NCI-H524 (cell line): ENCODE measurements at places on chromosomes 11 and 22.

DNA sequence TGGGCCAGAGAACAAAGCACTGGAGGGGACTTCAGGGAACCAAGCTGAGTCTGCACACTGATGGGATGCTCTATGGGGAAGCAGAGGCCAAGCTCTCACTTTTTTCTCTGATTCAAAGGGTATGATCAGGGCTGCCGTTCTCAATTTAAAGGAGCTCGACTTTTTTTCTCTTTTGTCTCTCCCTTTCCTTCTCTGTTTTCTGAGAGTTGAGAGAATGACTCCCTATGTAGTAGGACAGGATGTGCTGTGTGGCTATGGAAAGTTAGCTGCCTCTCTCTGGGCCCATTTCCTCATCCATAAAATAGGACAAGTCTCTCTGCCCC is 7.9 kb downstream of the ADORA2A start:
- DNase-seq = no peak

- no peak for DNase-seq
Observed at GRCh38 chr22:46045459-46046298, 68.7 kb upstream of the WNT7B start.

DNA sequence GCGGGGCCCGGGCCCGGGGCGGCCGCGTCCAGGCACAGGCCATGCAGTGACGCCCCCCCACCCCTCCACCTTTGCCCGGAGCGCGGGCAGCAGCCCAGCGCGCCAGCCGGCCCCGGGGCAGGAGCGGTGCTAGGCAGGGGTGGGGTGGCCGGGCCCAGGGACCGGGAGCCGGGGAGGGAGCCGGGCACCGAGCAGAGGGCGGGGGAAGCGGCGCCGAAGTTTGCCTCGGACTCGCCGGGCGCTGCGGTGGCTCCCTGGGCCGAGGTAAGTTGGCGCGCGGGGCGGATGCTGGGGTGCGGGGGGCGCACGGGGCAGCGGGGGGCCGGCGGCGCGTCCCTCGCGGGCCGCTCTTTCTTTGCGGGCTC is 332 bp downstream of the TEAD1 start:
- DNase-seq = no peak

- DNase-seq = no peak
Observed at GRCh38 chr22:20922141-20922751, 5.0 kb downstream of the CRKL start.

- DNase-seq = no peak
Observed at GRCh38 chr11:11141065-11141464, 212.0 kb downstream of the CSNK2A3 start.

DNA sequence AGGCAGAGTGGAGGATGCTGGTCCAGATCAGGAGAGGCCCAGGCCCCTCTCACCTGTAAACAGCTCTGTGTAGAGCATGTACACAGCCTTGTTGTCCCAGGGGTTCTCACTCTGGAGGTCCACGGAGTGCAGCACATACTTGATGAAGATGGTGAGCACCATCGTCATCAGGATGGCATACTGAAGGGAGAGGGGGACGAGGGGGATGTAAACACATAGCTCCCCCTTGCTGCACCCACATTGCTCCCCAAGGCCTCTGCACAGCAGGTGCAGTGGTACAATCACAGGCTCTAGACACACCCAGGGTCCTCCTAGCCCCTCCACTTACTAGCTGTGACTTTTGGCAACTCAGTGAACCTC is 2.9 kb downstream of the SYVN1 start:
- no peak for DNase-seq

- DNase-seq = no peak
Observed at GRCh38 chr22:30143265-30143664, 63.0 kb downstream of the HORMAD2 start.

DNA sequence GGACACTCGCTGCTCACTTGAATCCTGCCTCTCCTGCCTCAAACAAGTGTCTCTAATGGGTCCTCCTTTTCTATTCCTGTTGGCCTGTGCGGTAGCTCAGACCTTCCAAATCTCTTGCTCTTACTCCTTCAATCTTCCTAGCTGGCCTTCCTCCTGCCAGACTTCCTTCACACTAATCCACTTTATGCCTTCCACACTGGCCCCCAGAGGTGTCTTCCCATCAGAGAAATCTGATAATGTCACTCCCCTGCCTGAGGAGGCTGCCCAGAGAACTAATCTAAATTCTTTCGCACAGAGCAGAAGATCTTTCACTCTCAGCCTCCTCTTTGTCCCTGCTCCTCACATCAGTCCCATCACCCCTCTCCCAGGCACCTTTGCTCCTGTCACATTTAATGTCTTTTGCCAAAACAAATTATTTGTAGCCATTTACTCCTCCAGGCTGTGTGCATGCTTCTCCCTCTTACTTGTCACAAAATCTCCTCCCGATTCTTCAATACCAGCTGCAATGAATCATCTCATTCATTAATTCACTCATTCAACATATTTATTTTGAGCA is 175.7 kb downstream of the MAML2 start:
- DNase-seq = no peak

GRCh38 chr11:9142732-9143131 is 51.3 kb upstream of the SCUBE2 start:
- DNase-seq = no peak

GRCh38 chr11:46912526-46913150 is 5.7 kb downstream of the LRP4 start:
- no peak for DNase-seq

GRCh38 chr22:48371391-48371790 is 1456.3 kb downstream of the BRD1 start:
- no peak for DNase-seq

- no peak for DNase-seq
Observed at GRCh38 chr11:115060840-115061239, 382.5 kb downstream of the NXPE2 start.

- no peak for DNase-seq
Observed at GRCh38 chr22:28419919-28420318, 259.7 kb downstream of the TTC28 start.

DNA sequence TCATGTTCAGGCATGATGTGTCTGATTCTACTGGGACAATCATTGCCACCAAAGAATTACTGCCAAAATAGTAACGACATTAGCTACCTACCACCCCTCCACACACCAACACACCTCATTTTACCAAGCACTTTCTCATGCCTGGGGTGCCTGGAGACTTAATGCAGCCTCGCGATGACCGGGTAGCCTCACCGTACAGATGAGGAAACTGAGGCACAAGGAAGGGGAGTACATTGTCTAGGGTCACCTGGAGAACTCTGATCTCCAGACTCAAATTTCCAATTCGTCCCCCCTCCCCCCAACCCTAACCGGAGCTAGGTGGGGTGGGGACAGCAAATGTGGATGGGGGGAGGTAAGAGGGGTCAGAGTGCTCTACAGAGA is 2.7 kb upstream of the RTN4RL2 start:
- DNase-seq = no peak

- no peak for DNase-seq
Observed at GRCh38 chr11:93743291-93743690, 1.8 kb downstream of the C11orf54 start.

DNA sequence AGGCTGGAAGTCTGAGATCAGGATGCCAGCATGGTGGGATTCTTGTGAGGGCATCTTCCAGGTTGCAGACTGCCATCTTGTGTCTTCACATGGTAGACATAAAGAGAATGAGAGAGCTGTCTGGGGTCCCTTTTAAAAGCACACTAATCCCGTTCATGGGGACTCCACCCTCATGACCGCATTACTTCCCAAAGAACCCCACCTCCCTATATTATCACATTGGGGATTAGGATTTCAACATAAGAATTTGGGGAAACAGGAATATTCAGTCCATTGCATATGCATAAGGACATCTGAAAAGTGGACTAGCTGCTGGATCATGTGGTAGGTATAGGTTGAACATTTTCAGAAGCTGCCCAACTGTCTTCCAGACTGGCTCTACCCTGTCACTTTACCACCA is 33.1 kb upstream of the ADORA2A start:
- DNase-seq = no peak

GRCh38 chr11:129234978-129235377 is 42.9 kb upstream of the ARHGAP32 start:
- no peak for DNase-seq

DNA sequence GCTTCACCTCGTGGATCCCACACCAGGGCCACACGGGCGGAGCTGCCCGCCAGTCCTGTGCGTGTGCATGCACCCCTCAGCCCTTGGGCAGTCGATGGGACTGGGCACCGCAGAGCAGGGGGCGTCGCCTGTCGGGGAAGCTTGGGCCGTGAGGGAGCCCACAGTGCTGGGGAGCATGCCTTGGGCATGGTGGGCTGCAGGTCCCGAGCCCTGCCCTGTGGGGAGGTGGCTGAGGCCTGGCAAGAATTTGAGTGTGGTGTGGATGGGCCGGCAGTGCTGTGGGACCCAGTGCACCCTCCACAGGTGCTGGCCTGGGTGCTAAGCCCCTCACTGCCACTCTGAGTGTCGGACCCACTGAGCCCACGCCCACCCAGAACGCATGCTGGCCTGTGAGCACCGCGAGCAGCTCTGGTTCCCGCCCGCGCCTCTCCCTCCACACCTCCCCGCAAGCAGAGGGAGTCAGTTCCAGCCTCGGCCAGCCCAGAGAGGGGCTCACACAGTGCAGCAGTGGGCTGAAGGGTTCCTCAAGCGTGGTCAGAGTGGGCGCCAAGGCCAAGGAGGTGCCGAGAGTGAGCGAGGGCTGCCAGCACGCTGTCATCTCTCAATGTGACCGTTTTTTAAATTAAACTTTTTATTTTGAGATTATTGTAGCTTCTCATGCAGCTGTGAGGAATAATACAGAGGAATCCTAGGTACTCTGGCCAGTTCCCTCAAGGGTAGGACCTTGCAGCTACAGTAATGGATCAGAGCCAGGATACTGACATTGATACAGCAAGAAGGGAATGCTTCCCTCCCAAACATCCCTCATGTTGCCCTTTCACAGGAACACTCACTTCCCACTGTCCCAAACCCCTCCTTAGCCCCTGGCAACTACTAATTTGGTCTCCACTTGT is 127.7 kb downstream of the CRYBB2 start:
- DNase-seq = no peak

DNA sequence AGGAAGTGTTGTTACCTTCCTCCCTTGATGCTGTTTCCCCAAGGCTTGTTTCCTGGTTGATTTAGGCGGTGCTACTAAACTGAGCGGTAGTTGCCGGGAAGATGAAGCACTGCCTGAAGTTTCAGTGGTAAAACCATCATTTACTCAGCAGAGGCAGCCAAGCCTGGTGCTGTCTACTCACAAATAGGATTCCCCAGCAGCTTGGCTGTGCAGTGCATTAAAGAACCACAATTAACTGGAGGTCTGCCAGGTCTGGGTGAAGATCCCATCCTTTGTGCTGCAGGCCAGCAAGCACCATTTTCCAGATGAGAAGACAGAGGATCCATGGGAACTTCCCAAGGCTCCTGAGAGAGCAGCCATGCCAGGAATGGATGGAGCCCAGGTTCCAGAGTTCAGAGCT is 231.9 kb upstream of the E2F8 start:
- DNase-seq = no peak

DNA sequence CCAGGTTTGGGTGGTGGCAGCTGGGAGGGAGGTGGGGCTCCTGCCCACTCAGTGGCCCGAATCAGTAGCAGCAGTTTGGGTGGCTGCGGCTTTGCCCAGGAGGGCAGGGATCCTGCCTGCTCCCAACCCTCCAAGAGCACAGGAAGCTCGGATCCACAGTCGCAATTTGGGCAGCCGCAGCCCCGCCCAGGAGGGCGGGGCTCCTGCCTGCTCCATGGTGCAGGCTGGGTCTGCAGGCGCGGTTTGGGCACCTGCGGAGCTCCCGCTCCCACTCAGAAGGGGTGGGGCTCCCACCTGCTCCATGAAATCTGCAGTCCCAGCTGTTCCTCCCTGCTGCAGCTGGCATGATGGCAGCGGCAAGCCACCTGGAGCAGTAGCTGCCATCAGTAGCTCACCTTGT is 38.1 kb upstream of the CALCB start:
- peak; percentile 29 for DNase-seq

DNA sequence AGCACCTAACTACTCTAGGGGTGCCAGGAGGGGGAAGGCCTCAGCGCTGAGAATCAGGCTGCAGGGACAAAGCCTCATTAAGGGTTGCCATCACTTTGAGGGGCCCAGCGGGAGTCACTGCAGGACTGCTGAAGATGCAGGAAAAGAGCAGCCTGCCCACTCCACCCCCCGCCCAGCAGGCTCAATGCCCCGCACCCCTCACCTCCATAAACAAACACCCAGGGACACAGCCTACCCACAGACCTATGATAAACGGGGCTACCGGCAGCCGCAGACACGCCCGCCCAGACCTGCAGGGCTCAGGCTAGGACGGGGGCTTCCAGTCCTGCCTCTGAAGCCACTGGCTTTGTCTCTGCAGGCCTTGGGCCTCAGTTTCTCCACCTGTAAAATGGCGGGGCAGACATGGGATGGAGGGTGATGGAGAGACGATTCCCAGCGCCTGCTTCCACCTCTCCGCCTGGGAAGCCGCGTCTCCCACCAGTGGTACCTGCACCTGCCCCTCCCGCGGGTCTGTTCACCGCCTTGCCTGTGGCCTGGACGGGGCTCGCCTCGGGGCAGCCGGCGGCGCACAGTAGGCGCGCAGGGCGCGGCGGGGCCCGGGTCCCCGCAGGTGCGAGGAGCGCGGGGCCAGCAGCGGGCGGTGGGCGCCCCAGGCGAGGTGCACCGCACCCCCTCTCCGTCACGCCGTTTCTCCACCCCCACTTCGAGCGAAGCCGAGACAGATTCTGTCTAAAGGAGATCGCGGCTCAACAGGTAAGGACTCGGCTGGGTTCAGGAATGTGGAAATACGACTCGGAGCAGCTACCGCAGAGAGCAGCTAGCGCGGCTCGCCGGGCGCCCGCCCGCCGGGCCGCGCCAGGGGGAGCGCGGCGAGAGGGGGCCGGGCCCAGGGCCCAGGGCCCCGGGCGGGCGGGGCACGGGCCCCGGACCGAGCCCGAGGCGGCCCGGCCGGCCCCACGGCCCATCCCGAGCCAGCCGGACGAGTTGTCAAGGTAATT is 1.5 kb downstream of the WNT7B start:
- no peak for DNase-seq

GRCh38 chr11:102974552-102975280 is 19.2 kb upstream of the MMP13 start:
- no peak for DNase-seq

GRCh38 chr22:43928908-43929307 is 5.3 kb downstream of the PNPLA3 start:
- no peak for DNase-seq

DNA sequence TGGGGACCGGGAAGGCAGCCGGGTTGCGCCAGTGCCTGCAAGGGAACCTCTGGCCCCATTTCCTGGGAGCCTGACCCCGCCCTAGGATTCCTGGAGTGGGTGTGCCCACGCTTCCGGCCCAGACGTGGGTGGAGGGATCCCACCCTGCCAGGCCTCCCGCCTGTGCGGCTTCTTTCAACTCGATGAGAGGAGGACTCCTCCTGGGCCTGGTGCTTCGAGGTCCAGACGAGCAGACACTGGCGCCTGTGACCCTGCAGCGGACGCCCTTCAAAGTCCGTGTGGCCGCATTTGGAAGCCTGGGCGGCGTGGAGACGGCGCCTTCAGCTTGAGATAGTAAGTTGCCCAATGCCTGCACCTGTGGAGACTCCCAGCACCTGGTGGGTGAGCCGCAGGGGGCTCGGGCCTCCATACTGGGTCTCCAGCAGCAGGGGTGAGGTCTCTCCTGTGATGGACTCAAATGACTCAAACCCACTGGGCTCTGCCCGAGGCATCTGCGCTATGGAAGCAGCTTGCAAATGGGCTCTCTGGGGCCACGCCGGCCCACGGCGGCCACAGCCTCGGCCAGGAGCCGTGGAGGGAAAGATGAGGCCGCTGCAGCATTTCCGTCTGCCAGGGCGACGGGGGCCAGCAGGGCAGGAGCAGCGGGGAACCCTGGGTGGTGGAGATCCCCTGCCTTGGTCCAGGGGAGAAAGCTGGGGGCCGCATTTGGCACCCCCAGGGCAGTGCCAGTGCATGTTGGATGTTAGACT is 64.3 kb upstream of the PPARA start:
- DNase-seq = no peak
